ENCODE measurements at places on chromosomes 1 and 21. TPM values are rescaled to one million over a fixed set of nuclear protein-coding genes. Genes with fewer than 3 reads are reported as not detected.

DNA sequence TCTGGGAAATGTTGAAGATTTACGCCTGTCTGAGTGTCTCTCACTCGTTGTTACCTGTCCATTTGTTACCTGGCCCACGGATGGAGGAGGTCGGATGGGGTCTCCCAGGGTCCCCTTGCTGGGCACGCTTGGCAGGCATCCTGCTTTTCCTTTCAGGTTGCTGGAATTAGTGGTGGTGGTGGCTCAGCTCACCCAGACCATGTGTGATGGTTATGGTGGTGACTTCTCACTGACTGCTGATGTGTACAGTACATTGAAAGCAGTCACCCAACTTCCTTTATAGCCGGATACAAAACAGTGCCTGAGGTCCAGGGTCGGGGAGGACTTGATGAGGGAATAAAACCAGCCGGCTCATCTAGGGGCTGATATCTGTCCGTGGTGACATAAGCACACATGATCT lies 19.5 kb downstream of the MAPKAPK2 start:
- no peak overlapping the region for H3K4me3 ChIP-seq
- no peak for DNase-seq
- peaks cover 48% of the 10 kb centered on the region for H3K4me1 ChIP-seq
- peak overlapping the region; percentile 91 for H3K27ac ChIP-seq
- H3K27me3 ChIP-seq: no peaks in the 10 kb centered on the region
- no peaks in the 10 kb centered on the region for H3K36me3 ChIP-seq

DNA sequence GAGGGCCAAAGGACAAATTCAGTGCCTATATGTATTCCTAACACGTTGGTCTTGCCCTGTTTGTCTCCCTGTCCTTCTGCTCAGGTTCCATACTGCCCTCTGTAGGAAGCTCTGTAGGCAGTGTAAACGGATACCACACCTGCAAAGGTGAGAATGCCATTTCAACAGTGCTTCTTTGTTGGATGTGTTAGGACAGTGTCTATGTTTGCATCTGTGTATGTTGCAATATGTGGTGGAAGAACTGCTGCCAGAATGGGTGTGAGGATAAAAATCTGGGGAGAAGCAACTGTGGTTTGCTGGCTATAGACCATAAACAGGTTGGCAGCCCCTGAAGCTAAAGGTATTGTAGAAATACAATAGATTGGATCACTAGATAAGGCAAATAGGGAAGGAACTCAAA lies 113.1 kb upstream of the BMP8A start:
- DNase-seq: no peak
- H3K27me3 ChIP-seq: no peaks in the 10 kb centered on the region
- H3K4me3 ChIP-seq: no peak overlapping the region
- no peak overlapping the region for H3K27ac ChIP-seq
- H3K4me1 ChIP-seq: no peaks in the 10 kb centered on the region

- peaks cover 2% of the 10 kb centered on the region for H3K4me1 ChIP-seq
- no peak overlapping the region for H3K4me3 ChIP-seq
- H3K27me3 ChIP-seq: no peaks in the 10 kb centered on the region
- no peak for DNase-seq
- H3K27ac ChIP-seq: no peak overlapping the region
Measured at GRCh38 chr1:47190857-47191256, 1.0 kb upstream of the PDZK1IP1 start.

DNA sequence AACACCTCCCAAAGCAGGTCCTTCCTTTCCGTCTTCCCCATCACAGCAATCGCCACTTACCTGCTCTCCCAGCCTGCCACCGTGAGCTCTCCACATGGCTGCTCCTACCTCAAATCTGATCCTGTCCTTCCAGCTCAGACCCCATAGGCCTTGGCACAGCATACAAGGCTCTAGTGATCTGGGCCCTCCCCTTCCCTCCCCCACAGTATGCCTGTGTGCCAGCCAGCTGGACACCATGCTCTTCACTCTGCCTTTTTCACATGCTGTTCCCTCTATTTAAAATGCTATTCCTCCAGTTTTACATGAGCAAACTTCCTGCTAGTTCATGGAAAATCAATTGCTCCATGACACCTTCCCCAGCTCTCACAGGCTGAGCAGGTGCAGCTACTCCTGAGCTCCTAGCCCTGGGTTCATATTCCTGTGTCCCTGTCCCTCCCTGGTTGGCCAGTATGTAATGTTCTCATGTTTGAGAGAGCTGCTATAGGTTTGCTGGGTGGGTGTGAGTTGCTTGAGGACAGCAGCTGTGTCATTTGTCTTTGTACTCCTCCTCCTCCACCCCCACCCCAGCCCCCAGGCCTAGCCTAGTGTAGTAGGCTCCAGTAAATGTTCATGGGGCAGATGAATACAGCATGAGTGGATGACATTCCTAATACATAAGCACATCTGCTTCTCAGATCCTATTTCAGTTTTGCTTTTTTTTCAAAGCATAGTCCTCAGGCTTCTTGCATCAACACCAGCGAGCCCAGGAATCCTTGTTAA lies 6.3 kb upstream of the TNNT2 start:
- no peaks in the 10 kb centered on the region for H3K27me3 ChIP-seq
- H3K4me3 ChIP-seq: no peak overlapping the region
- H3K27ac ChIP-seq: peak overlapping the region; percentile 62
- peak; percentile 91 for DNase-seq
- peaks cover 14% of the 10 kb centered on the region for H3K4me1 ChIP-seq

DNA sequence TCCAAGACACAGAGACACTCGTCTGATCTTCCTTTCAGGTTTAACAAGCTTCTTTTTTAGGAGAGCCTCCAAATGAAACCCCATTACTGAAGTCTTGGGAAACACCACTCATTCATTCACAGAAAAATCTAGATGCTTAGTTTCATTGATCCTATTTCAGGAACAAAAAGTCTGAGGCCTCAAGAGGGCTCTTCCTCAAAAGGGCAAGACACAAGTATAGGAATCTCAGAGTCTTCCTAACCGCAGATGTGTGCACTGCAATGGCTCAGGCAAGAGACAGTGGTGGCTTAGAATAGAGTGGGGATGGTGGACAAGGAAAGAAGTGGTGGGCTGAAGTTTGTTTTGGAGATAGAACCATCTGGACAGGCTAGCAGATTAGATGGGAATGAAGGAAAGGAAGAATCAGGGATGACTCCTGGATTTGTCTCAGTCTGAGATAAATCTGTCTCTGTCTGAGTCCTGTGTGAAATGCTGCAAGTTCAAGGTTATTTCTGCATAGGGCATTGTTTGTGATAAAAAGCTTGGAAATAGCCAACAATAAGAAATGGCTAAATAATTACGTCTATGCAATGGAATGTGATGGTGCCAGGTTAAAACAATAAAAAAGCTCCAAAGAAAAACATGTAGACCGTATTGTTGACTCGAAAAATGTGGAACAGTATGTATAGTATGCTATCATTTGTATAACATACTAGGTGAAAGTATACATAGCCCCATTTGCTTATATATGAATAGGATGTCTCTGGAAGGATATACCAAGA lies 8.9 kb upstream of the CTSE start:
- H3K27me3 ChIP-seq: peaks cover 22% of the 10 kb centered on the region
- no peaks in the 10 kb centered on the region for H3K4me1 ChIP-seq
- no peaks in the 10 kb centered on the region for H3K36me3 ChIP-seq
- no peak overlapping the region for H3K27ac ChIP-seq
- H3K4me3 ChIP-seq: no peak overlapping the region
- DNase-seq: no peak

DNA sequence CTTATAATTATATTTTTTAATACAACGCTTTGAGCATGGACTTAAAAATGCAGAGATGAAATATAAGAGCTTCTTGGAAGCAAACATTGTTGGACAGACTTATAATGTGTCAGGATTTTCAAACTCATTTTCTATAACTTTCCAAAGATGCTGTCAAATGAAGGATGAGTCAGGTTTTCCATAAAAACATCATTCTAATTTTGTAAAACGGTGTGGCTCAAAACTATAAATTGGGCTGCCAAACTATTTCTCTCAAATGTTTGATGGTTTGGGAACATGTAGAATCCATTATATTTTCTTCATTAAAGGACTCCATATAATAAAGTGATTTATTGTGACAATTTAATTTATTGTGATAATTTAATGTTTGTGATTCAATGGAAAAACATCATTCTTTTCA lies 511.2 kb downstream of the USP25 start:
- no peak overlapping the region for H3K4me3 ChIP-seq
- H3K4me1 ChIP-seq: no peaks in the 10 kb centered on the region
- H3K36me3 ChIP-seq: no peaks in the 10 kb centered on the region
- no peak for DNase-seq
- H3K27ac ChIP-seq: no peak overlapping the region

DNA sequence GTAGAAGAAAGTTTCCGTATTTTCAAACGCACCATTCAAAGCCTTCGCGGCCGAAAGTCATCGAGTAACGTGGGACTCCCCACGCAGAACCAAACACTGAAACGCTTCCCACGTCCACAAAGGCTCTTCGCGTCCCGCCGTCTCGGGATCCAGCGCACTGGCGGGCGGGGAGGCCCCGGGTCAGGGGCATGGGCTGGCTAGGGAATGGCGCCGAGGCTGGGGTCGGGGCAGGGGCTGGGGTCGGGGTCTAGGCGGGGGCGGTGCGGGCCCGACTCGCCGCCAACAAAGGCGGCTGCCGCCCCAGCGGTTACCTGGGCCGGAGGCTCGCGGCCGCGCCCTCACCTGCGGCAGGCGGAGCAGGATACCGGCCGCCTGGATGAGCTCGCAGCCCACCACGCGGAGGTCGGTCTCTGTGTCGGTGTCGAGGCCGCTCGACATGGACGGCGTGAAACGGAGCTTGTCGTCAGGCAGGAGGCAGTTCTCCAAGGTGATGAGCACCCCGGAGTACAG lies 403 bp downstream of the CCNL2 start:
- DNase-seq: no peak
- H3K27ac ChIP-seq: peak overlapping the region; percentile 85
- H3K27me3 ChIP-seq: no peaks in the 10 kb centered on the region

- peaks cover 12% of the 10 kb centered on the region for H3K4me1 ChIP-seq
- peak; percentile 89 for DNase-seq
- H3K27me3 ChIP-seq: no peaks in the 10 kb centered on the region
- no peak overlapping the region for H3K27ac ChIP-seq
- H3K36me3 ChIP-seq: no peaks in the 10 kb centered on the region
Measured at GRCh38 chr1:28248273-28249012, 10.9 kb upstream of the SESN2 start.

DNA sequence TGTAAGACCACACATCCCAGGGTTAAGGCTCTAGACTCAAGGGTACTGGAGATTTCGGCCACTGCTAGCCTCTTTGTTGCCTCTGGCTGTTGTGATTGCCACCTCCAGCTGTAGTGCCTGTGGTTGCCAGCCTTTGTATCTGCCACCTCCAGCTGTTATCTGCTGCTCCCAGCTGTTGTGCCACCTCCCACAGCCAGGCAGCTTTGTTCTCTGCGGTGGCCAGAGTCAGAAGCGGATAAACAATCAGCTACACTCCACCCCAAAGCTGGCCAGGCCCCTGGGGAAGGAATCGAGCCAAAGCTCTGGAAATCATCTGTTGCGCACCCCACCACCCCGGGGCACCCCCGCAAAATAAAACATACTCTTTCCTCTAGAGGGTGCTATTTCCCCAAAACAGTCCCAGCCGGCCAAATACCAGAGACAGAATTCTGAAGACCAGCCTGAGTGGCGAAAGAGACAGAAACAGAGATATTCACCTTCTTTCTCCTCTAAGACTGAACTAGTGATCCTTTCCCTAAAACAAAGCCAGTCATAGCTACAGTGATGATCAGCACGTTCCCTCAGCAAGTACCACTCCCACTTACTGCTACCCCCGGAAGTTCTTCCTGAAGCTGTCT lies 14.8 kb upstream of the PIGM start:
- H3K4me3 ChIP-seq: no peak overlapping the region
- H3K36me3 ChIP-seq: no peaks in the 10 kb centered on the region
- H3K4me1 ChIP-seq: no peaks in the 10 kb centered on the region
- H3K27me3 ChIP-seq: peaks cover 14% of the 10 kb centered on the region

DNA sequence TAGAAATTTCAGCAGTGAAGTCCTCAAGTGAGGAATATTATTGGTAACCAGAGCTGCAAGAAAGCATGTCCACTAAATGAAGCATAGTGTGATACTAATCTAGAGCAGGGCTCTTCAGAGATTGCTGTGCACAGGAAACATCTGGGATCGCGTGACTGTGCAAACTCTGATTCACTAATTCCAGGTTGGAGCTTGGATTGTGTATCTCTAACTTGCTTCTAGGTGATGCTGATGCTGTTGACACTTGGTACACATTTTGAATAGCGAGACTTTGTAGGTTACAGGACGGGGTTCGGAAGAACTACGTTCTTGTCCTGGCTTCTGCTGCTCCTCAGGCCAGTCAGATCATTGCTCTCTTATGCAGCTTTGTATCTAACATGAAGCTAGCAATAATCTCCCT lies 66.5 kb downstream of the PRRX1 start:
- H3K27me3 ChIP-seq: no peaks in the 10 kb centered on the region
- peak overlapping the region; percentile 49 for H3K27ac ChIP-seq
- no peak for DNase-seq
- H3K36me3 ChIP-seq: peaks cover 7% of the 10 kb centered on the region
- H3K4me1 ChIP-seq: peaks cover 16% of the 10 kb centered on the region

- no peaks in the 10 kb centered on the region for H3K27me3 ChIP-seq
- no peaks in the 10 kb centered on the region for H3K36me3 ChIP-seq
- H3K4me3 ChIP-seq: no peak overlapping the region
- peak; percentile 47 for DNase-seq
Measured at GRCh38 chr1:65470766-65471165, 50.3 kb downstream of the LEPR start.

DNA sequence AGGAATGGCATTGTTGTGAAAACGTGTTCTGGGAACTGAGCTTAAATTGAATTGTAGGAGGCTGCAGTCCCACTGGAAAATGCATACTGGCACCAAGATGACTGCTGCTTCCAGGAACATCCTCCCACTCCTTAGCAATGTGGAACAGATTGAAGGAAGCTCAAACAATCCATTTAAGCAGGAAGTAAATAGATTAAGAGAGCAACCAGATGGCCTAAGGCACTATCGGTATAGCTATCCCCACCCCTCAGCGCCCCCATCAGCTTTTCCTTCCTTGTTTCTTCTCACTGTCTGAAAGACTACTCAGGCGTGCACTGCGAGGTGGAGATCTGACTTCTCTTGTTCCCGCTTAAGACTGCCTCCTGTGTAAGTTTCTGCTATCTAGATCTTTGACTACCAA lies 4.0 kb upstream of the IFI16 start:
- no peak overlapping the region for H3K27ac ChIP-seq
- H3K36me3 ChIP-seq: no peaks in the 10 kb centered on the region
- H3K4me3 ChIP-seq: no peak overlapping the region
- H3K27me3 ChIP-seq: no peaks in the 10 kb centered on the region
- H3K4me1 ChIP-seq: peaks cover 15% of the 10 kb centered on the region
- no peak for DNase-seq

Gene CEPT1
- total RNA-seq: 90.4 TPM

Gene ATP8B2
- 177 TPM for total RNA-seq

Gene ENAH
- total RNA-seq: 93.7 TPM

Gene PPM1J
- 1.0 TPM for total RNA-seq

Gene FOXD2
- total RNA-seq: 0.83 TPM

Gene SLAMF7
- total RNA-seq: not detected

Gene OR6N2
- not detected for total RNA-seq

Gene SPRR5
- total RNA-seq: not detected

Gene GIPC2
- total RNA-seq: 0.50 TPM

Gene SLC44A5
- under 0.01 TPM for total RNA-seq

All from fibroblast of lung (primary cell).